ENCODE measurements at places on chromosomes 12 and 14.

DNA sequence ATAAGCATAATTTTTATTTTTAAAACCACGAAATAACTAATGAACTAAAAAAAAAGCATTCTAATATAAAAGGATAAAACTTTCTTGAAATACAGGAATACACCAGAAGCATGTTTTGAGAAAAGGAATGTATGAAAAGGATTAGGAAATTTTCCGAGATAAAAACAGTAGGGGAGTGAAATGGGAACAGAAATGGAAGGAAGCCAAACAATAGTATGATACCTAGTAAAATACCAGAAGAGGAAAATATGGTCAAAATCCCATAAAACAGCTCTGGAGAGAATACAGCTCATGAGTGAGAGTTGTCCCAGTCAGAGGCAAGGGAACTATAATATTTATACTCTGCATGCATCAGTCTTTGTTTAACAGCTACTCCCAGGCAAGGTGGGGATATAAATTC, 1016.2 kb downstream of the SLC6A15 start:
- DNase-seq = no peak
- no peaks in the 10 kb centered on the region for H3K36me3 ChIP-seq
- no peaks in the 10 kb centered on the region for H3K27me3 ChIP-seq
- H3K4me1 ChIP-seq = no peaks in the 10 kb centered on the region

GRCh38 chr12:95439461-95440230, 34.3 kb upstream of the METAP2 start:
- H3K4me1 ChIP-seq = no peaks in the 10 kb centered on the region
- no peak for DNase-seq
- no peaks in the 10 kb centered on the region for H3K27me3 ChIP-seq
- no peak overlapping the region for H3K27ac ChIP-seq
- H3K36me3 ChIP-seq = no peaks in the 10 kb centered on the region
- H3K4me3 ChIP-seq = no peak overlapping the region

- peaks cover 7% of the 10 kb centered on the region for H3K4me1 ChIP-seq
- H3K4me3 ChIP-seq = peak overlapping the region; percentile 31
- DNase-seq = no peak
- no peaks in the 10 kb centered on the region for H3K27me3 ChIP-seq
- peaks cover 10% of the 10 kb centered on the region for H3K36me3 ChIP-seq
- peak overlapping the region; percentile 73 for H3K27ac ChIP-seq
Observed at GRCh38 chr14:89214221-89214965, 202.6 kb downstream of the FOXN3 start.

GRCh38 chr12:10147714-10148403, 17.9 kb upstream of the CLEC7A start:
- no peaks in the 10 kb centered on the region for H3K36me3 ChIP-seq
- peaks cover under 1% of the 10 kb centered on the region for H3K4me1 ChIP-seq
- no peaks in the 10 kb centered on the region for H3K27me3 ChIP-seq
- H3K27ac ChIP-seq = no peak overlapping the region
- DNase-seq = no peak

DNA sequence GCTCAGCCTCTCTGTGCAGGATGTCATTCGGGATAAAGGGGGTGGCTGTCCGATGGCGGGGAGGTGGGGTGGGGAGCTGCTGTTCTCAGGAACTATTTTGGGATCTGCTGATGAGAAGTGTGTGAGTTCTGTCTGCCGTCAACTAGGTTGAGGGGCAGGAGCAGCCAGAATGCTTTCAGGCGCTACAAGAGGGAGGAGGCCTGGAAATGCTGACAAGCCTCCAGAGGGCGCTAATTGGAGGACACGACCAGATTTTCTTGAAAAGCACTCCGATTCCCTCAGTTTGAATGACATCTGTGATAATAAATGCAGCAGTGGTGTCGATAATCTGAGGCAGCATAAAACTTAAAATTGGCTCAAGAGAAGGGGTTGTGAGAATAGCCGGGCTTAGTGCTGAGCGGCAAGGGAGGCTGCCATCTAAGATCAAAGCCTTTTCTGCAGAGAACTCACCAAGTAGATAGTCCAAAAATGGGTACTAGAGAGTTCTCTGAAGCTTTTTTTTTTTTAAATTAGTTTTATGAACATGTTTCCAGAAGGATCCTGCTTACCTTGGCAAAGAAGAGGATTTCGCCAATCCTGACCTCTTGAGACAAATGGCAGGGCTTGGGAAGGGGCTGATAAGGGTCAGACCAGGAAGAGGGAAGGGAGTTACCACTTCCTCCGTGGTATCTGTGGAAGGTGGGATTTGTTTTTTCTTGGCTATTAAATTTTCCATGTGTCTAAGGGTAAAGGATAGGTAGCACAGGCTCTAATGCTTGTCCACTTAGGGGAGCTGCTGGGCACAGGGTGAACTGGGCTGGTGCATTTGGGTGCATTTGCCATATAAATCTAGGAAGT, 94.4 kb downstream of the CRACR2A start:
- H3K4me1 ChIP-seq = no peaks in the 10 kb centered on the region
- no peak overlapping the region for H3K27ac ChIP-seq
- no peak overlapping the region for H3K4me3 ChIP-seq
- no peaks in the 10 kb centered on the region for H3K36me3 ChIP-seq

DNA sequence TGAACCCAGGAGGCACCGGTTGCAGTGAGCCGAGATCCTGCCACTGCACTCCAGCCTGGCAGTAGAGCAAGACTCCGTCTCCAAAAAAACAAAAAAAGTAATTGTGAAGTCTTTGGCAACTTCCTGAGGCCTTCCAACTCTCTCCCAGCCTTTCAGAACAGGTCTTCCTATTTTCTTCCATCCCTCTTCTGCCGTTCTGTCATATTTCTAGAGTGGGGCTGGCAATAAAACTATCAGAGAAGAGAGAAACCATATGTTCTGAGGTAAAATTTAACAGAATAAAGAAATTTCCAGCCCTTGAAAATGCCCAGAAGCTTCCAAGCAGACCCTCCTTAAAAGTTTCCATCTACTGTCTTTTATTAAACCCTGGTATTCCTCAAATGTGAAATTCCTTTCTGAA, 100.4 kb downstream of the HMGA2 start:
- H3K4me1 ChIP-seq = no peaks in the 10 kb centered on the region
- H3K36me3 ChIP-seq = no peaks in the 10 kb centered on the region

DNA sequence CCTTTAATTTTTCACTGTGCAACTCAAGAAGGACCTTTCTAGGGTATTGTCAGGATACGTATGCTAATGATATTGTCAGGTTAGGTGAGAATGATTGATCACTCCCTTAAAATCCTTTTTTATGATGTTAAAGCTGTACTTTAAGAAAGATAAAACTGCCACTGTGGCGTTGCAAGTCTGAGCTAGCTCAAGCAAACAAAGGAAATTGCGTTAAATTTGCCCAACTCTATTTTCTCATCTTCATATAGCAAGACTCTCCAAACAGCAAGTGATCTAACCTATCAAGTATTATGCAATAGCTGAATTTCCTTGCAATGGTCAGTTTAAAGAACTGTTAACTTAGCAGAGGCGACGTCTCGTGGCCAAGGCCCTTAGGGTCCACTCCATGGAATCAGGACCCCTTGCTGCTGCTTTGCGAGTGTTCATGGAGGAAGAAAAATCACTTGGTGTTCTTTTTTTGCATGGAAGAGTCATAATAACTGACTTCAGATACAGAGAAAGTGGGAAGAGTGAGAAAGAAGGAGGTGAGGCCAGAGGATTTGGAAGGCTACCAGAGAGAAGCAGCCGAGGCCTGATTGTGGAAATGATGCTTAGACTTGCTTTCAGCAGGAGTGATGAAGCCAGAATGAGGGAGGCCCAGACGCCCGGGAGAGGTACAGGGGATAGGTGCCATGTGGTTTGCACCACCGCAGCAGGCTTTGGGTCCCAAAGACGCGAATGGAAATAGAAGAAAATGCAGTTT, 2.5 kb downstream of the TRAF3 start:
- no peaks in the 10 kb centered on the region for H3K27me3 ChIP-seq
- peaks cover 9% of the 10 kb centered on the region for H3K4me1 ChIP-seq
- H3K27ac ChIP-seq = no peak overlapping the region
- H3K36me3 ChIP-seq = no peaks in the 10 kb centered on the region
- no peak for DNase-seq
- H3K4me3 ChIP-seq = peak overlapping the region; percentile 2

DNA sequence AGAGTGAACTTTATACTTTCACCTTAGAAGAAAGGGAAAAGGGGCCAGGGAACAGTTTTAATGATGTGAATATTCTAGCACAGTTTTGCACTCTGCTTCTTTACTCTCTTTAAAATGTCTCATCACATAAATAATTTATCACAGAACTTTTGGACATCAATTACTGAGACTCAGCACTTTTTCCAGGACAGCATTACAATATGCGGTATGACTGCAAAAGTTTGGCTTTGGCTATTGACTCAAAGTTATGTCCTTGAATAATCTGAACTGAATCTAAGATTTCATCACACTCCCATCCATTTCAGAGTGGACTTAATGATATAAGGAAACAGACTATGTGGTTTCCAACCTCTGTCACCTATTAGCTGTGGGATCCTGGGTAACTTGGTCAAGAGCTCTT, 11.7 kb downstream of the CCER1 start:
- no peak overlapping the region for H3K27ac ChIP-seq
- no peaks in the 10 kb centered on the region for H3K36me3 ChIP-seq
- H3K27me3 ChIP-seq = no peaks in the 10 kb centered on the region
- H3K4me3 ChIP-seq = no peak overlapping the region
- DNase-seq = no peak
- peaks cover 6% of the 10 kb centered on the region for H3K4me1 ChIP-seq

- no peaks in the 10 kb centered on the region for H3K36me3 ChIP-seq
- DNase-seq = no peak
- H3K4me1 ChIP-seq = no peaks in the 10 kb centered on the region
- H3K27ac ChIP-seq = no peak overlapping the region
Observed at GRCh38 chr12:10341892-10342509, 34.3 kb downstream of the KLRD1 start.

GRCh38 chr12:69337311-69338090, 10.7 kb upstream of the LYZ start:
- no peak overlapping the region for H3K4me3 ChIP-seq
- no peaks in the 10 kb centered on the region for H3K27me3 ChIP-seq
- no peak for DNase-seq
- H3K36me3 ChIP-seq = no peaks in the 10 kb centered on the region
- H3K27ac ChIP-seq = no peak overlapping the region

DNA sequence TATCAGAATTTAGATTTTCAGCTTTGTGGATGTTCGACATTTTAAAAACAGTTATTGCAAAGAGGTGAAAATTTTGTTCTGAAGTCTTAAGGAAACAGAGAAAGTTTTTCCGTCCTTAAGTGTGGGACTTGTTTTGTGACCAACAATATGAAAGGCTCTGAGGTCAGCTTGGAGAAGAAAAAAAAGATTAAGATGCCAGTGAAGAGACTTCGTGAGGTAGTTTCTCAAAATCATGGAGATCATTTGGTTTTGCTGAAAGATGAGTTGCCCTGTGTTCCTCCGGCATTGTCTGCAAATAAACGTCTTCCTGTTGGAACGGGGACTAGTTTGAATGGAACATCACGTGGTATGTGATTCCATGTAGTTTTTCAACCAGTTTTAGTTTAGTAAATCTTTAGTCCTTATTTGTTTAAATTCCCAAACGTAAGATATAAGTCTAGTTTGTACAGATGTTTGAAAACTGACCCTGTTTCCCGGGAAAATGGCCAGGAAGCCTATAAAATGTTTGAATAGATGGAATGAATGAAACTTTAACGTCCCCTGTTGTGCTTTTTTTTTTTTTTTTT, 682 bp downstream of the KIAA0586 start:
- no peaks in the 10 kb centered on the region for H3K27me3 ChIP-seq
- H3K4me1 ChIP-seq = peaks cover 18% of the 10 kb centered on the region
- no peak for DNase-seq
- peak overlapping the region; percentile 90 for H3K4me3 ChIP-seq

GRCh38 chr14:67863223-67863622, 43.6 kb downstream of the RAD51B start:
- DNase-seq = no peak
- no peak overlapping the region for H3K4me3 ChIP-seq
- H3K4me1 ChIP-seq = peaks cover 7% of the 10 kb centered on the region
- no peaks in the 10 kb centered on the region for H3K27me3 ChIP-seq
- no peaks in the 10 kb centered on the region for H3K36me3 ChIP-seq
- no peak overlapping the region for H3K27ac ChIP-seq

GRCh38 chr12:115945491-115945885, 332.0 kb downstream of the MED13L start:
- no peak overlapping the region for H3K27ac ChIP-seq
- H3K27me3 ChIP-seq = no peaks in the 10 kb centered on the region
- peaks cover 4% of the 10 kb centered on the region for H3K4me1 ChIP-seq
- no peaks in the 10 kb centered on the region for H3K36me3 ChIP-seq
- H3K4me3 ChIP-seq = no peak overlapping the region

GRCh38 chr12:116199160-116199706, 78.3 kb downstream of the MED13L start:
- no peak overlapping the region for H3K4me3 ChIP-seq
- no peak for DNase-seq
- H3K4me1 ChIP-seq = no peaks in the 10 kb centered on the region
- H3K36me3 ChIP-seq = peaks cover 2% of the 10 kb centered on the region
- no peak overlapping the region for H3K27ac ChIP-seq

- H3K4me1 ChIP-seq = peaks cover 5% of the 10 kb centered on the region
- no peak overlapping the region for H3K27ac ChIP-seq
- no peaks in the 10 kb centered on the region for H3K27me3 ChIP-seq
- H3K36me3 ChIP-seq = no peaks in the 10 kb centered on the region
Observed at GRCh38 chr14:98888927-98889835, 382.8 kb downstream of the BCL11B start.

DNA sequence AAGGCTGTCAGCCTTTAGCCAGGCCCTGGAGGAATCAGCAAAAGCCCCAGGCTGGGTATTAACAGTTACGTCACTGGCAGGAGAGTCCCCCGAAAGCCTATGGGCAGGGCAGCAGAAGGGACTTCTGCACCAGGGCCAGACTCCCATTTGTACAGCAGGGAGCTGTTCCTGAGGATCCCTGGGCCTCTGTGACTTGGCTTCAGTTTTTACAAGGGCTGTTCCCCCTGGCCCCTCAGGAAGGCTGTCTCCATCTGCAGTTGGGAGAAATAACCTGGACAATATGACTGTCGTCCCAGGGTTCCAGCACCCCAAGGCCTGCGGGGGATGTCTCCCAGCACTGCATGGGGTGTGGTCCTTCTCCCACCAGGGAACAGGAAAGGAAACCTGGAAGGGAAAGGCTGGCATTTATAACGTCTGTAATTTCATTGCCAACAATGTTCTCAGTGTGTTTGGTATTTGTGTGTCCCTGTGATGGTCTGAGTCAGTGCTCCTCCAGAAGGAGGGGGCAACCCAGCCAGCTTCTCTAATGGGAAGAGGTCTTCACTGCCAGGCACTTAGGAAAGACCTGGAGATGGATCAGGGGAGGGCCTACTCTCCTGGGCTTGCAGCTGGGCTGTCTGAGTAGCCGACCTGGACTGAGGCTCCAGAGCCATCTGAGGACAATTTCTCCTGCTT, 42.4 kb downstream of the ERH start:
- H3K4me1 ChIP-seq = peaks cover 30% of the 10 kb centered on the region
- H3K27me3 ChIP-seq = no peaks in the 10 kb centered on the region
- H3K4me3 ChIP-seq = no peak overlapping the region

GRCh38 chr14:73472185-73473114, 14.1 kb upstream of the NUMB start:
- no peaks in the 10 kb centered on the region for H3K4me1 ChIP-seq
- no peaks in the 10 kb centered on the region for H3K36me3 ChIP-seq
- DNase-seq = no peak
- H3K4me3 ChIP-seq = no peak overlapping the region
- no peaks in the 10 kb centered on the region for H3K27me3 ChIP-seq

- H3K4me1 ChIP-seq = peaks cover 22% of the 10 kb centered on the region
- peak overlapping the region; percentile 95 for H3K4me3 ChIP-seq
- DNase-seq = no peak
- H3K36me3 ChIP-seq = peaks cover 19% of the 10 kb centered on the region
- no peaks in the 10 kb centered on the region for H3K27me3 ChIP-seq
Observed at GRCh38 chr12:113222730-113223531, 1.7 kb downstream of the TPCN1 start.

GRCh38 chr12:85747941-85748495, 88.2 kb downstream of the RASSF9 start:
- no peak overlapping the region for H3K4me3 ChIP-seq
- no peak for DNase-seq
- H3K27me3 ChIP-seq = no peaks in the 10 kb centered on the region
